ENCODE measurements at places on chromosomes 7 and 10.
A peak's percentile ranks its signal among the peaks of the same experiment; 100 is the strongest.

DNA sequence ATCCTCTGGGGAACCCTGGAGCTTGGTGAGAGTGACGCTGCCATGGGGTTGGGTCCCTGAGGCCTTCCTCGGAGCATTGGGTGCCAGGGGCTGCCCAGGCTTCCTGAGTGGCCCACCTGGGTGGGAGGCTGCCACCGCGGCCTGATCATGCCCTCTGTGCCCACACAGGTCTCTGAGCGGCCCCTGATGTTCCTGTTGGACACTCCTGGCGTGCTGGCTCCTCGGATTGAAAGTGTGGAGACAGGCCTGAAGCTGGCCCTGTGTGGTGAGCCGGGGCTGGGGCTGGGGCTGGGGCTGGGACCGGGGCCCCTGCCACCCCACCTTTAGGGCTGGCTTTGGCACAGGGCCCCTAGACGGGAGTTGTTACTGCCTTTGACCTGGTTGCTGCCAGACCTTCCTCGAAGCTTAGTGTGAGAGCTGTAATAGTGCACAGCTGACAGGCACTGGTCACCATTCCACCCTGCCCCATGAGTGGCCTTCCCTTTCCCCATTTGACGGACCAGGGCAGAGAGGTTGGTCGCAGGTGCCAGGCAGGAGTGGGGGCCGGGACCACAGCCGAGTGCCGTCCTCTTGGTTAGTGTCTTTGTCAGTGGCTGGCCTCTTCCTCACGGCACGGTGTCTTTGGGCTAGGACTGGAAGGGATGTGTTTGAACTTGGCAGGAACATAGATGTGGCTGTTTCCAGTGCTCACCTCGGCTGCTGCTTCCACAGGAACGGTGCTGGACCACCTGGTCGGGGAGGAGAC, 8.2 kb downstream of the MTG1 start:
- DNase-seq = no peak

DNA sequence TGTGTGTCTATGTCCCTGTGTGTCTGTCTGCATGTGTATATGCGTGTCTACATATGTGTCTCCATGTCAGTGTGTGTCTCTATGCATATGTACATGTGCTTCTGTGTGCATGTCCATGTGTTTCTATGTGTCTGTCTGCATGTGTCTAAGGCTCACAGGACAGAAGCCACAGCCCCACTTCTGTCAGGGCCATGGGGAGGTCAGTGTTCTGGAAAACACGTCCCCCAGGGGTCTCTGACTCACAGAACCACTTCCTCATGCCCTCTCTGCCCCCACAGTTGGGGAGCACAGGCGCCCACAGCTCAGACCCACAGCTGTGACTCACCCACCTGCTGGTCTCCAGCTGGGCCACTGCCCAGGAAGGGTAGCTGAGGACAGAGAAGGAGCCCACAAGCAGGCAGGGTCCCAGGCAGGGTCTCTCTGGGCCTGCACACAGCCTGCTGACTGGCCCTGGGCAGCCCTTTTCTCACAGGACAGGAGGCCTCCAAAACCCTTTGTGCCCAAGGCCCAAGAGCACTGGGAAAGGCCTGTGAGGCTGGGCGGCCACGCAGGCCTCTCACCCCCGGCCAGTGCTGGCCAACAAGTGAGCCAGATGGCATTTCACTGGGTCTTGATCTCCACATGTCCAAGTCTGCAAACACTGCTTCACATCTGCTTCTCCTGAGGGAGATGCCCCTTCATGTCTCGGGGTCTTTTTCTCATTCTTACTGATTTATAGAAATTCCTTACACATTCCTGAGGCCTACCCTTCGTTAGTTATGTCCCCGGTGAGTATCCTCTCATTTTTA, 102.9 kb upstream of the FAM20C start:
- DNase-seq = peak; percentile 90

GRCh38 chr7:50455658-50456057, 5.5 kb upstream of the FIGNL1 start:
- DNase-seq = no peak

- DNase-seq = peak; percentile 50
These were observed 182.0 kb downstream of the REEP3 start for GRCh38 chr10:63703113-63703670.

- DNase-seq = peak; percentile 56
These were observed 142.4 kb upstream of the BMPER start for GRCh38 chr7:33762911-33763306.

DNA sequence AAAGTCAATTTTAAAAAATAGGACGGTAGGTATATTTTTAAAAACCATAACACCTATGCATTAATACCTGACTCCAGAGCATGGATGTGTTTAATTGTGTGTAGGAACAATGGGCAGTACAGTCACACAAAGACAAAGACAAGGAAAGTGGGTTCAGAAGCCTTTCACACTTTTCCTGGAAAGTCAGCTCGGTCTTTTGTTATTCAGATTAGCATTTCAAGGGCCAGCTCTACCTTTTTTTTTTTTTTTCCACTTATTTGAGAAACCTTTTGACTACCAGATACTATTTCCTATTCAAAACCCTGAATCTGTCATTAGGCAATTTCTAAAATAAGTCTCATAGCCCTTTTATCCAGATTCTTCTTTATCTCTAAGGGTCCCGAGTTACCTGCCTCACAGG, 401.9 kb downstream of the PARD3 start:
- no peak for DNase-seq

DNA sequence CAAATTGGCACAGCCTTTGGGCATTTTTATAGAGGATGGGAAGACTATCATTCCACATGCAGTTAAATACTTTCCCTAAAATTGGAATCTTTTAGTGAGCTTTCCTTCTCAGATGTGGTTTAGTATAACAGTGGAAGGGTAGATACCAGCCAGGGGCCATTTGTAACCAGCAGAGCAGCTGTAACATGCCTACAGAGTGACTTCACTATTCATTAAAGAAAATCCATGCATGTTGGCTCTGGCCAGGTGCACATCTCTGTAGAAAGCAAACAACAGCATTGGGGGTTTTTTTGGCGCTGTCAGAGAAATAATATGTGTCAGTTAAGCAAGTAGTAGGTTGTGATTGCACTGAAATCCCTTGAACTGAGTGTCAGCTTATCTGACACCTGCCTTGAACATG, 115.6 kb downstream of the LHFPL3 start:
- no peak for DNase-seq

- DNase-seq = no peak
These were observed 85.7 kb upstream of the BET1 start for GRCh38 chr7:94089806-94090205.

DNA sequence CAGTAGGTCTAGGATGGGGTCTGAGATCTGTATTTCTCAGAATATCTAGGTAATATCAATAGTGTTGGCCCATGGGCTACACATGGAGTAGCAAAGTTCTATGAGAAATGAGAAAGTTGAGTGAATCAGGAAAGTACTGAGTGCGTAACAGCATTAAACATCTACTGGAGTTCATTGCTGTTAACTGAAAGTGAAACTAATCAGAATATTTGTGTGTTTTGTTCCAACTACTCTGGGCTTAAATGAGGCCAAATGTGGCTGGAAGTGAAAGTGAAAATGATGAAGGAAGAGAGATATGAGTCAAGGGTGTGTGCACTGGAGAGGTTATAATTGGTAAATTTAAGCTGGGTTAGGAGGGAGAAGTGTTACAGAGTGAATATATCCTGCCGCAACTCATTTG, 46.5 kb downstream of the TMEM106B start:
- DNase-seq = peak; percentile 4

DNA sequence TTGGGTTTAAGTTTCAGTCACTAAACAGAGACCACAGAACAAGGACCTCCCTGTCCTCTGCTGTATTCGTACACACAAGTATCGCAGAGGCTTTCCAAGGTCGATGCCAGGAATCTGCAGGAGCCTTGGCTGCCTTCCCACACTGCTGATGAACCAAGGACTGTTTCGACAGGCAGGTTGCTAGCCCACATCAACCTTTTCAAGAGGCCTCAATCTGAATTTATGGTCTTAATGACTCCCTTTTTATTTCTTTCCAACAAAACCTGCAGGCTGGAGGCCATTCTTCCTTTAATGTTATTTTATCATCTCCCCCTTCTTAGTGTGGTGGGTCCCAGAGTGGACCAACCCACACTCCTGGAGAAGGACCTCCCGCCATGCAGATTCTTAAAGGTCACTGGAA, 45.6 kb downstream of the JCAD start:
- peak; percentile 56 for DNase-seq

DNA sequence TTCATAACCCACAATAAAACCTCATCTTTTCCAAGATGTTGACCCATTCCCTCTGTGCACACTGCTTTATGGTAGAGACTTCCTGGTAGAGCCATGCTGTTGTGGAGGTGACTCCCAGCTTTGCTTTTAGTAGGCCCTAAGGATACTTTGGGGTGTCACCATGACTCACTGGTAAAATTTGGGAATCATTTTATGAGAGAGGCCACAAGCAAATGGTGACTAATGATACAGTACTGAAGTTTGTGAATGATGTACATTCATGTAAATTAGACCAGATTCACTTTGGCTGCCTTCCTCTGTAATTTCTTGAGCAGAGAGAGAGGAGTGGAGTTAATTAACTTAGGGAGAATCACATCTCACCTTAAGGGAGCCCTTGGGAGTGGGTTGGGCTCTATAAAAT, 686.5 kb downstream of the LRMDA start:
- peak; percentile 94 for DNase-seq

DNA sequence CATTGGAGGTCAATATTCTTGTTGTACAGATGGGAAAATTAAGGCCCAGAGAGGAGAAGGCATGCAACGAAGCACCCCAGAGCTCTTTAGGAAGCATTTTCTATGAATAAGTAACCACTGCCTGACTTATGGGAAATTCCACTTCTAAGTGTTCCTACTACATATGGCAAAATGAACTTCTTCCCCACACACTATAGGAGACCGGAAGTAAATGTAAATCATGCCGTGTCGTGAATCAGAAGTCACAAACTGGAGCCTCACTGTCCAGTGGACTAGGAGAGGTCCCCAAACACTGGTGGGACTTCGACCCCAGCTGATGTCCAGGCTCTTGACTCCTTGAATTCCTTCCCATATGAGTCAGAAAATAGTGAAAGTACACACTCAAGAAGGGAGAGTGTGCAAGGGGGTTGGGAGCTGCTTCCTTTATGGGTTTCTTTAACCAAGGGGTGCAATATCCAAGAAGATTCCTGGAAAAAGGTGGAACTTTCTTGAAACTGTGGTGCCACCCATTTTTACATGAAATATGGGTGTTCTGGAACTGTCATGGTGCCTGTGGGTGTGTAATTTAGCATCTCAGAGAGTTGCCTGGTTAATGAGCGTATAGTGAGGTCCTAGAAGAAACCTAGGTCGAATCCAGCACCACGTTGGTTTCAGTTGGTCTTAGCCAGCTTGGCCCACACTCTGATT, 6.7 kb downstream of the RASSF4 start:
- no peak for DNase-seq

DNA sequence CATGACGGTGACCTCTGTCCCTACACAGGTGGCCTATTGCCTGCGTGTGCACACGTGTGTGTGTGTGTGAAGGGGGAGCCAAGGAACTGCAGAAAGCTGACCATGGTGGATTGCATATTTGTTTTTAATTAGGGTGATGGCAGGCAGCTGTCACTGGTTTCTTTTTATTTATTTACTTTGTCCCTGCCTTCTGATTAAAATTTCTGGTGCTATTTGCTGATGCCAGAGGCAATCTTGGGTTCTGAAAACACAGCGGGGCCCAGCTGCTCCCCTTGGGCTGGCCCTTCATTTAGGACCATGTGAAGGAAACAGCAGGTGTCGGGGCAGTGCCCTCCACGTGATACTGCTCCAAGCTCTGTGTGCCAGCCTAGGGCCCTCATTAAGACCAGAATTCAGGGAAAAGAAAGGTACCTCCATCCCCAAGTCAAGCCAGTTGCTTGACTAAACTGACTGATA, 71.3 kb upstream of the PODXL start:
- no peak for DNase-seq

DNA sequence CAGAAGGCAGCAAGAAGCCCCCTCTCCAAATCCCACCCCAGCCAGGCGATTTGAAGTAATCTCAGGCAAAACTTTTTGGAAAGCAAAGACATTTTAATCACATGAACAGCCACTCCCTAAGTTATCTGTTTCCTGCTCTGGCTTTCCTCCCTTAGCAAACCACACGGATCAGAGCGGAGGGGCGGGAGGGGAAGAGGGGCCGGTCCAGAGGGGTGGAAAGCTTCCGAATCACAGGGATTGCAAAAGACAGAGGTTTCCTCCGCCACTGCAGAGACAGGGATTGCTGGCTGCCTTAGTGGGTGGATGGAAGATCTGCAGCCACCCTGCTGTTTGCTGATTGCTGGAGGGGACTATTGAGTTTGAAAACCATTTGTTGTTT, 41.2 kb downstream of the ZCCHC24 start:
- DNase-seq = peak; percentile 90

DNA sequence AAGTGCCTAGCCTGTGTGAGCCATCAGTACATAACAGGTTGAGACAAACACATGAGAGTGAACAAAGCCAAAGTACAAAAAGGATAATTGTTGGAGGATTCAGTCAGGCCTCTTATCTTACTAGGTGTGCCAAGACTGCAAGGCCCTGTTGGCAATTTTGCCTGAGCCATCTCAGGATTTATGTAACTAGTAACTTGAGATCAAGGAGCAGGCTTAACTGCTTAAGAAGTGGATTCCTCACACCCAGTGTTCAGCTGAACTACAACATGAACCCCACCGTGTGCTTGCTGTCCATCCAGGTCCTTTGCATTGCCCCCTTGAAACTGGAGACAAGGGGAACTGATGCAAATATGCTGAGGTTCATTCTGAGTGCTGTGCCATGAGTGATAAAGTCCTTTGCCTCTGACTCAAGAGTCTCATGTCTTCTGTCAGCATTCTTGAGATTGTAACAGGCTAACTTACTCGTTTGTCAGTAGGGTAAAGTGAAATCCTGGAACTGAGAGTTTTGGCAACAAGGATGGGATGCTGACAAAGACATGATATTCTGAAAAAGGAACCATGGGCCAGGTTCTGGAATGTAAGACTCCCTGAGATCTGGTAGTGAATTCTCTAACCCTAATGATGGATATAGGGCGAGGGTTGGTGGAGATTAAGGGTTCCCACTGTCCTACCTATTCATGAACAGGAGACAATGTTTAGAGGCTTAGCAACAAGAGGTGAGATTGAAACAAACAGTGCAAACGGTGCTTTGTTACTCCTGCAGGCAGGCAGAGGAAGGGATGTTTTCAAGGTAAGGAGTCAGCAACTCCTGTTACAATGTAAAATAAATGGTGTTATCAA, 44.1 kb upstream of the GATAD1 start:
- DNase-seq = peak; percentile 30

GRCh38 chr7:89017695-89018094, 222.2 kb upstream of the TEX47 start:
- no peak for DNase-seq
